NCI-H1105 treated with DMSO at 0.1 percent for 48 hours (cell line): ENCODE measurements at places on chromosomes 2 and 18.

DNA sequence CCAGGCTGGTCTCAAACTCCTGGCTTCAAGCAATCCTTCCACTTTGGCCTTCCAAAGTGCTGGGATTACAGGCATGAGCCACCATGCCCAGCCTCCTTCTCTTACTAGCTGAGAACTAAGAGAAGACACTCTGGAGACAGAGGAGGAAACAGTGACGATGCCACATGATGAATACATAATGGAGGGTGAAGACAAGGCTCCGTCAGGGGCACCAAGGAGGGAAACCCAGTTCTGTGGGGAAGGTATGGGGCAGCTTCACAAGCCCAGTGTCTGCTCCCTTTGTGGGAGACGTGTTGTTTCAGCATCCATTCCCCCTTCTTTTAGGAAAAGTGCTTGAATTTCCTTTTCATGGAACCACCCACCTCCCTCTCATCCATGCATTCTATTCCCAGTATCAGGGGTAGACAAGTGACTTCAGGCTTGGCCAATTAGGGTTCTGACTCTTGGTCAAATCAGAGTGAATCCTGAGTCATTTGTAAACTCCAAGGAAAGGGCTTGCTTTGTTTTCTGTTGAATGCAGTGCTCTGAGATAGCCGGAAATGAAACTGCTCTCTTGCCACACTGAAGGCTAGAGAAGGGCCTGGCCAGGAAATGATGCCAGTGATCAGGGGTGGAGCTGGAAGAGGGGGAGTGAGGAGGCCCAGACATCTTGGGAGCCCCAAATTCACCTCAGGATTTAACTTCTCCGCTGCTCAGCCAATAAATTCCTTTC is 23.7 kb downstream of the TMEM127 start:
- DNase-seq: no peak

- no peak for DNase-seq
These were observed 154.0 kb downstream of the LDLRAD4 start for GRCh38 chr18:13372531-13372951.

DNA sequence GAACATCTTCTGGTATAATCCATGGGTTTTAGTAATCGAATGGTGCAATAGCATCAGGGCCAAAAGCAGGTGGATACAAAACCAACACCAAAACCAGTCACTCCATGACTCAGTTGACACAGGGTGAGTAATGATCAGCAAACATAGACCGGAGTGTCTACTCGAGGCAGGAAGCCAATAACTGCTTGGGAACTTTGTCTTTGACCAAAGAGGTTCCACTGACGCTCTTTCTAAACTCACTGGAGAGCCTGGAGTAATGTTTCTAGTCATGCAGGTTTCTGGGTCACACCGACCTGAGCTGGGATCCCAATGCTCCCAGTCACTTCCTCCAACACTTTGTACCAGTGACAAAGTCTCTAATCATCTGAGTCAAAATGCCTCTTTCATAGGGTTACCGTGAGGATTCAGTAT is 30.9 kb downstream of the MREG start:
- DNase-seq: no peak

GRCh38 chr2:119311371-119311770 is 55.3 kb downstream of the C2orf76 start:
- no peak for DNase-seq

- peak; percentile 61 for DNase-seq
These were observed 5.6 kb downstream of the QPCT start for GRCh38 chr2:37350034-37350433.

- DNase-seq: no peak
These were observed 130.1 kb upstream of the DAPL1 start for GRCh38 chr2:158664987-158665386.

GRCh38 chr18:79741362-79741700 is 56.4 kb upstream of the KCNG2 start:
- DNase-seq: no peak

DNA sequence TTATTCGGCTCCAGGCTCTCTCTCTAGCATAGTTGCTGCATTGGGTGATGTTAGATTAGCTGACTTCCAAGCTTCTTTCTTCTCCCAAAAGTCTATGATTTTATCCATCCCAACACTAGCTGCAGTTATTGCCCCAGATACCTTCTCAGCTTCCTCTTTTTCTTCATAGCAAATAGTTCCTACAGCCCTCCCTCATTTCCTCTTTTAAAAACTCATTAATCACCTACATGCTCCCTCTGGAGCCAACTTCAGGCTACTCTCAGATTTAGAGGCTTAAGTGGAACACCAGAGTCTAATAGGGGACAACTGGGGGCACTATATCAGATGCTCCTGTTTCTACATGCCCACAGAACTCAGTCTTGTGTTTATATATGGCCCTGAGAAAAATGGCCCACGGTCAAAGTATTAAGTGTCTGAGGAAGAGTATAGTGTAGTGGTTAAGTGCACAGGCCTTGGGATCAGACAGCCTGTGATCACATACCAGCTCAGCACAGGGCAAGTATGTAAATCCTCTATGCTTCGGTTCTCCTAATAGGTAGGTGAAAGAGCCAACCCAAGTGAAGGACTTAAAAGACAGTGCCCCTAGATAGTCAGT is 241.9 kb upstream of the SLC14A2 start:
- no peak for DNase-seq

DNA sequence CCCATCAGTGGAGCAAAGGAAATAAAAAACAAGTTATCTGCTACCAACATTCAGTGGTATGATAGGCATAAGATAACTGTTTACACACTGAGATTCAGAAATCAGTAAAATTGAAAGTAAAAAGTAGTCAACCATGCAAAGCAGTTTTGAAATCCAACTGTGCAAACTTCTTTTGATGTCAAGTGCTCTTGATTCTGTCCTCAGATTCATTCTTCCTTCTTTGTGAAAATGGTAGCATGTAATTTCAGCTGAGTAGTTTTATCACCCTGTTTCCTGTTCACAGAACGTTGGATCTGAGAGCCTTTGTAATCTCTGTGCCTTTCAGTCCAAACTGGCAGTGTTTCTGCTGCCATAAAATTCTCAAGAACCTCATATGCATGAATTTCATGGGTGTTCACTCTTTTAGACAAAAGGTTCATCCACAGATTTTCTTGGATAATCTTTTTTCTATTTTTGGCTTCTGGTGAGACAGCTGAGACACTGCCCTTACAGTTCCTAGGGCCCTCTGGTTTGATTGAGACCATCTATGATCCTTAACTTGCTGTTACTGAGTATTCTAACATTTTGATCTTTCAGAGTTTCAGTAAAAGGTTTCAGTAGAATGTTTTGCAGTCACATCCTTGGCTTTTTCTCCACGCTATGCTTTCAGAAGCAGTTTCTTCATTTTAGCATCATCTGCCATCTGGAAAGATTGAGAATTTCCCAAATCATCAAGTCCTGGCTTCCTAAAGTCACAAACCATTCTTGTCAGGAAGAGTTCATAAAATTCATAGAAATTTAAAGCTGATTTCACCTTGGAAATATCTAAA is 272.3 kb upstream of the EPHA4 start:
- DNase-seq: peak; percentile 57

DNA sequence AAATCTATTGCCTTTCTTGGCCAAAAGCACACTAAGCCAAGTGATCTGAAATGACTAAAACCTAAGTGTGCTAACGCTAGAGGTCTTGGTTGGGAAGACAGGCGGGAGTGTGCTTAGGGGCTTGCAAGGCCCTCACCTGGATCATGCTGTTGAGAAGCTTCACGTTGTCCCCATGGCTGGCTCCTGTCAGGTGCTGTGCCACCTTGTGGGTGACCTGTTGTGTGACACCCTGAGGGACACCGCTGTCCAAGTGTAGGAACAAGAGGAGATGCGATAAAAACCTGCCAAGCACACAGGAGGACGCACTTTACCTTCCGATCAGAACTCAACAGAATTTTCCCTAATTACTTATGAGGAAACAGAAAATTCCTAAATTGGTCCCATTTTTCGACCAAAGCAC is 50.8 kb downstream of the EPG5 start:
- no peak for DNase-seq

DNA sequence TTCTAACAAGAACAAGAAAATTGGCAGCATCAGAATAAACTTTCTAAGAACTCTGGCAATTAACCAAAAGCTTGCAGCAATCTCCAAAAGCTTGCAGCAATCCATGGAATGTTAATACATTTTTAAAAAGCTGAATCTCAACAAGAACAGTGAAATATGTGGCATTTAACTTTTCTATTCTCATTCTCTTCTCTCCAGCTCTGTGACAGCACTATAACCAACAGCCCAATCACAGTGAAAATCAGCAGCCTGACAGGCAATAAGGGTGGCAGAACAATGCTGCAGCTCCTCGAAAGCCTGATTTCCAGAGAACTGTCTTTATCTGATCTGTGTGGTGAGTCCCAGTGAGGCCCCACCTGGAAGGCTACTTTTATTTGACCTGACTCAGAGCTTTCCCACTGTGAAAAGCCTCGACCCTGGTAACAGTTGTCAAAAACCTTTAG is 60.0 kb downstream of the TMEM131 start:
- DNase-seq: peak; percentile 37

DNA sequence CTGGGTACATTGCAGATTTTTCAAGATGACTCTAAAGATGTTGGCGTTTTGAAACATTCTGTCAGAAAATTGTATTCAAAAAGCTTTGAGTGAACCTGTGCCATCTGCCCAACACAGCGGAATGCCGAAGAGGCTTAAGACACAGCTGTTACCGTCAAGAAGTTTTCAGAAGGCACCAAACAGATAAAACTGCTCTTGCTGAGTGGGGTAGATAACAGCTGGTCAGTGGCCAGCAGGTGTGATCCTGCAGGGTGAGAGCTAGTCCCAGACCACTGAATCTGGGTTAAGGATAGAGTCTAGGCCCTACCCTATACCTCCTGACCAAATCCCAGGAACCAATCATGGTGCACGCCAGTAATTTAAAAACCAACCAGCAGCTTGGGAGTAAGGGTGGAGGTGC is 60.5 kb upstream of the B3GNT7 start:
- DNase-seq: no peak

GRCh38 chr2:159118859-159119500 is 150.5 kb downstream of the TANC1 start:
- DNase-seq: no peak

DNA sequence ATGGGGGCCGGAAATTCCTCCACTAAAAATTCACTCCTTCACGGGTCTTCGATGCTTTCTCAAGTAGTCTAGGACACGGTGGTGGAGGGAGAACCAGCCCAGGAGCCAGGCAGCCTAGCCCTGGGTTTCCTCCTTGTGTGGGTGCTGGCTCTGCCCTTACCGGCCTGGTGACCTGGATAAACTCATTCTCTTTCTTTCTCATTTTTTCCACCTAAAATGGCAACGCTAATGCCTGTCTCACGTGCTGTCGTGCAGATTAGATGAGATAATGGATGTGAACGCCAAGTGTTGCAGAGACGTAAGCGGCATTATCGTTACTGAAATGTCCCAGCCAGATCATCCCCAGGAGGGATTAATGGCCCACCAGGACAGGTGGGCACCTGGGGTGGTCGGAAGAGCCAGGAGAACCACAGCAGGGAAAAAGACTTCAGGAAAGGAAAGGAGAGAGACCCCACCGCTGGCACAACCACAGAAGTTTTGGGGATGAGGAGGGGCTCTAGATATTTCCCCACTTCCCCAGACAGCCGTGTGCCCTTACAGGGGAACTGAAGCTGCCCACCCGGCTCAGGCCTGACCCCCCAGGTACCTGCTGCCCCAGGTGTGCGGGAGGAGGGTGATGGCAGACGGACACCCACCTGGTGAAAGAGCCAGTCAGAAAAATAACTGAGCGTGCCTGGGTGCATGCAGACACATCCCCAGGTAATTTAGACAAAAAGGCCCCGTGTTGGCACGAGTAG is 100.8 kb upstream of the ASAP2 start:
- DNase-seq: no peak

DNA sequence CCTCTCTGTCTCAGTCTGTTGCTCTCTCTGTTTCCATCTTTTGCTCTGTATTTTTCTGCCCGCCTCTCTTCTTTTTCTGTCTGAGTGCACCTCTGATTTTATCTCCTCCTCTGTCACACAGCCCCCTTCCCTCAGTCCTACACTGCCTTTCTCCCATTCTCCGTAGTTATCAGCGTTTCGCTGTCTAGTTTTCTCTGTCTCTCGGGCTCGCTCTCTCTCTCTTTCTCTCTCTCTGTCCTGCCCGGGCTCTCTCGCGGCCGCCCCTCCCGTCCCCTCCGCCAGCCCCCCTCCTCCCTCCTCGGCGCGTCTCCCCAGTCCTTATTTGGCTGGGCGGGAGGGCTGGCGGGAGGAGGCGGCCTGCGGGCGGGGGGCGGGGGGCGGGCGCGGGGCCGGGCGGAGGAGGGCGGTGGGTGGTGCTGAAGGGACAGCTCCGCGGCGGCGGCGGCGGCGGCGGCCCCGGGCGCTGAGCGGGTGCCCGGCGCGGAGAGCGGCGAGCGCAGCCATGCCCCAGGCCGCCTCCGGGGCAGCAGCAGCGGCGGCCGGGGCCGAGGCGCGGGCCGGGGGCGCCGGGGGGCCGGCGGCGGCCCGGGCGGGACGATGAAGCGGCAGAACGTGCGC is at the start of gene KCNK3:
Gene KCNK3 (plus strand): TSS at position 444 of the 618 bp plus-strand sequence. CDS start 154 bp downstream, at position 598.
- DNase-seq: peak; percentile 65

DNA sequence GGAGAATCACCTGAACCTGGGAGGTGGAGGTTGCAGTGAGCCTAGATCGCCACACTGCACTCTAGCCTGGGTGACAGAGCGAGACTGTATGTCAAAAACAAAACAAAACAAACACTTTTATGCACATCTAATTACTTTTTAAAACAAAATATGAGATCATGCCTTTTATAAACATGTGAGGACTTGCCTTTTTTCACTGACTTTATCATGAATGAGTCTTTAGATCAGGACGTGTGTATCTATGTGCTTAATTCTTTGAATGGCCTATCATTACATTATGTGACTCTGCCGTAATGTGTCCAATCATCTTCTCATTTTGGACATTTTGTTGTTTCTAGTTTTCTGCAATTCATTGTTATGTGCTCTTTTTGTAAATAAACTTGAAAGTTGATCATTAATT is 58.7 kb downstream of the FAM117B start:
- peak; percentile 28 for DNase-seq

GRCh38 chr2:223099561-223099960 is 47.6 kb downstream of the KCNE4 start:
- DNase-seq: no peak

GRCh38 chr2:40315683-40316082 is 136.2 kb downstream of the SLC8A1 start:
- DNase-seq: peak; percentile 24

- DNase-seq: no peak
These were observed 21.1 kb upstream of the NOSTRIN start for GRCh38 chr2:168781191-168781817.

DNA sequence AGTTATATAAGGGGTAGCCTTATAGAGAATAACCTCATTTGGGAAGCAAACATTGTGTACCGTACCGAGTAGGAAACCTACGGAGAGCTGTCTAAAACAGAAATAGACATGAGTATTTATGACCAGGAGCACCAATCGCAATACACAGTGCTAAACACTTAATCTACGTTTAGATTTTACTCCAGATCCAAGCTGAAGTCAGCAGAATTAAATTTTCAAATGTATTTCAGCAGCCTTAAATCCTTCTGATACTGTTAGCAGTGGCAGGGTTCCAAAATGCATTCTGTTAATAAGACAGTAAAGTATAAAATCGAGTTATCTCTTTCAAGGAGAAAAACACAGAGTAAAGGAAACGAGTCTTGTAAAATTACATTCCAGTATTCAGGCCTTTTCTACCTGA is 118.1 kb upstream of the ZNF521 start:
- no peak for DNase-seq

- peak; percentile 97 for DNase-seq
These were observed 278.6 kb upstream of the KLHL14 start for GRCh38 chr18:33051407-33051806.

- DNase-seq: peak; percentile 77
These were observed 26.5 kb upstream of the IGFBP2 start for GRCh38 chr2:216606551-216607276.
